ENCODE measurements at places on chromosomes 2 and 18. TPM values are rescaled to one million over a fixed set of nuclear protein-coding genes. Genes with fewer than 3 reads are reported as not detected.

ICA1L gene
- total RNA-seq: 7.6 TPM

- H3K4me3 ChIP-seq: no peak overlapping the region
- no peaks in the 10 kb centered on the region for H3K27me3 ChIP-seq
- no peaks in the 10 kb centered on the region for H3K4me1 ChIP-seq
- H3K36me3 ChIP-seq: no peaks in the 10 kb centered on the region
Observed at GRCh38 chr2:179580378-179581146, 280.9 kb downstream of the ZNF385B start.

DNA sequence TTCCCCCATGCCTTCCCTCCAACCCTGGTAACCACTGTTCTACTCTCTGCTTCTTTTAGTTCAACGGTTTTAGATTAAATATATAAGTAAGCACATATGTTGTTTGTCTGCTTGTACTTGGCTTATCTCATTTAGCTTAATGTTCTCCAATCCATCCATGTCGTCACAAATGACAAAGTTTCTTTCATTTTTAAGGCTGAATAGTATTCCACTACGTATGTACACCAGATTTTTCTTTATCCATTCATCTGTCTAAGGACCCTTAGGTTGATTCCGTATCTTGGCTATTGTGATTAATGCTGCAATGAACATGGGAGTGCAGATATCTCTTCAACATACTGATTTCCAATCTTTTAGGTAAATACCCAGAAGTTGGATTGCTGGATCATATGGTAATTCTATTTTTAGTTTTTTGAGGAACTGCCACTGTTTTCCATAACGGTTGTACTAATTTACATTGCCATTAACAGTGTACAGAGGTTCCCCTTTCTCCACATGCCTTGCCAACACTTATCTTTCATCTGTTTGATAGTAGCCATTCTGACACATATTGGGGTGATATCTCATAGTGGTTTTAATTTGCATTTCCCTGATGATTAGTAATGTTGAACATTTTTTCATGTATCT, 8.1 kb downstream of the ASB3 start:
- peaks cover 22% of the 10 kb centered on the region for H3K4me1 ChIP-seq
- H3K27me3 ChIP-seq: no peaks in the 10 kb centered on the region
- H3K36me3 ChIP-seq: peaks cover 49% of the 10 kb centered on the region

DNA sequence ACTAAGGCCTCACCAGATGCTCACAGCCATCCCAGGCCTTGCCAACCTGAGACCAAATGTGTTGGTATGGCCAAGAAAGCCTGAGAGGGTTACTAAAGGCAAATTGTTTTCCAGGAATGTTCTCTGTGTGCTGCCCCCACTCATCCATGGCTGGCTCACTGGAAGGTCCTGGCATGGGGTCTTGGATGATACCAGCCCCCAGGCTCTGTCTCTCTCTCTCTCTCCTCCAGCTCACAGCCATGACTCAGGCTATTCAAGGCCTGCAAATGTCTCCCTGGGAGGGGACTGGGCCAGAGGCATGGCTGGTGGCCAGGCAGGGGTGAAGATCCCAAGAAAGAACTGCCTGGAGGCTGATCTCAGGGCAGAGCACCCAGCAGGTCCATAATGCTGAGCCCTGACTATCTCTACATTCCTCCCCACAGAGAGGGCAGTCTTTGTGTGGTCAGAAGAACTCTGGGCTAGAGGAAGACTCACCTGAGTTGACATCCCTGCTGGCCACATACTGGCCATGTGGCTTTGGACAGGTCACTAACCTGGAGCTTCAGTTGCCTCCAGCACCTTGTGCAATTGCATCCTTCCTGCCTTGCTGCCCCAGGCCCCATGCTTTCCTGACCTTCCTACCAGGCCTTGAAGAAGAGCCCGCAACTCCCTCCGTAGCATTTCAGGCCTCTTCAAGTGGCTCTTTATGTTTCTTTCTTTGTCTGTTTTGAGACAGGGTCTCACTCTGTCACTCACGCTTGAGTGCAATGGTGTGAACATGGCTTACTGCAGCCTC, 150.4 kb downstream of the ZFP36L2 start:
- no peak overlapping the region for H3K4me3 ChIP-seq
- H3K4me1 ChIP-seq: peaks cover 5% of the 10 kb centered on the region
- H3K27me3 ChIP-seq: no peaks in the 10 kb centered on the region
- H3K36me3 ChIP-seq: peaks cover 2% of the 10 kb centered on the region

DNA sequence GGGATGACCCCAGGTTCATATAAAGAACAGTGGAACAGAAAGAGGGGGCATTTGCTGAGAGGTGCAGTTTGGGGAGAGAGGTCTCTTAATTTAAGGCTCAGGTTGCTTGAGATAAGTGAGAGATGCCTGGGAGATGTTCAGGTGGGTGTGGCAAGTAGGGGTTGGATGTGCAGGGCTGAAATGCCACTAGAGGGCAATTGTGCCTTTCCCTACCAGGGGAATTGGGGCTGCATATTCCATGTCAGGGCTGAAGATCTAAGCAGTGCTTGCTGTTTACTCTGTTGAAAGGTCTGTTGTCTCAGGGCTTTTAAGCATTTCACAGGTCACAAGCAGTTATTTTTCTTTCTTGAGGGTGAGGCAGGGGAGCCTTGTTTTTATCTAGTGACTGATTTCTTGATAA, 7.8 kb downstream of the CCDC85A start:
- DNase-seq: no peak
- no peaks in the 10 kb centered on the region for H3K4me1 ChIP-seq
- no peak overlapping the region for H3K27ac ChIP-seq
- no peak overlapping the region for H3K4me3 ChIP-seq
- H3K27me3 ChIP-seq: peaks cover 21% of the 10 kb centered on the region

DNA sequence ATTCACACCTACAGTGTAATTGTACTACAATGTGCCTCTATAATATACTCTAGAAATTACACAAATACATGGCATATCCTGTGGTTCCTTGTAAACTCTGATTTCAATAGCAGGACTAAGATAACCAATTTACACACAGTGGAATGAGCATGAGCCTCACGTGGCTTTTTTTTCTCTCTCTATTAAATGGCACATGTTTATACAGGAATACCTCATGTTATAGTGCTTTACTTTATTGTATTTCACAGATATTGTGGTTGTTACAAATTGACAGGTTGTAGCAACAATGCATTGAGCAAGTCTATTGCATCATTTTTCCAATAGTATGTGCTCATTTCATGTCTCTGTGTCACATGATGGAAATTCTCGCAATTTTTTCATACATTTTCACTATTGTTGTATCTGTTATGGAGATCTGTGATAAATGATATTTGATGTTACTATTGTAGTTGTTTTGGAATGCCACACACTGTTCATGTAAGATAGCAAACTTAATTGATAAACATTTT, 260.0 kb downstream of the FSIP2 start:
- H3K4me3 ChIP-seq: no peak overlapping the region
- DNase-seq: no peak
- no peaks in the 10 kb centered on the region for H3K4me1 ChIP-seq
- H3K36me3 ChIP-seq: no peaks in the 10 kb centered on the region

- DNase-seq: no peak
- no peak overlapping the region for H3K27ac ChIP-seq
- H3K4me3 ChIP-seq: no peak overlapping the region
- no peaks in the 10 kb centered on the region for H3K4me1 ChIP-seq
- H3K27me3 ChIP-seq: no peaks in the 10 kb centered on the region
Observed at GRCh38 chr2:153391131-153391530, 87.4 kb downstream of the RPRM start.
